ENCODE measurements at places on chromosomes 7 and 10. TPM values are rescaled to one million over a fixed set of nuclear protein-coding genes. Genes with fewer than 3 reads are reported as not detected.

TAF5 gene
- 4.0 TPM for total RNA-seq

VGF gene
- total RNA-seq = 22.7 TPM

MYL7 gene
- total RNA-seq = not detected

IFIT3 gene
- 5.5 TPM for total RNA-seq

C7orf57 gene
- 0.37 TPM for total RNA-seq

EIF3B gene
- total RNA-seq = 234 TPM

PDZD7 gene
- total RNA-seq = 1.2 TPM

VWA2 gene
- total RNA-seq = not detected

NPSR1 gene
- not detected for total RNA-seq

LRRC4 gene
- total RNA-seq = not detected

MRLN gene
- not detected for total RNA-seq

SCART1 gene
- total RNA-seq = 0.26 TPM

AUTS2 gene
- 4.4 TPM for total RNA-seq

CNPY1 gene
- not detected for total RNA-seq

NUB1 gene
- total RNA-seq = 39.9 TPM

RNLS gene
- 8.2 TPM for total RNA-seq

NODAL gene
- not detected for total RNA-seq

TMEM176A gene
- total RNA-seq = 0.15 TPM

LIPM gene
- total RNA-seq = not detected

LRRC17 gene
- not detected for total RNA-seq

GIMAP5 gene
- total RNA-seq = not detected

NRG3 gene
- total RNA-seq = not detected

PNLIPRP3 gene
- not detected for total RNA-seq

ARHGEF5 gene
- total RNA-seq = 1.7 TPM

AKR1E2 gene
- total RNA-seq = 8.1 TPM

AKR1C8 gene
- total RNA-seq = not detected

OGDH gene
- 31.4 TPM for total RNA-seq

FAM25G gene
- not detected for total RNA-seq

VAX1 gene
- total RNA-seq = 1.4 TPM

SMKR1 gene
- total RNA-seq = 7.1 TPM

ZNF365 gene
- total RNA-seq = 0.94 TPM

SOSTDC1 gene
- not detected for total RNA-seq

PAPOLB gene
- not detected for total RNA-seq

NAT16 gene
- total RNA-seq = 0.17 TPM

WNT2 gene
- total RNA-seq = not detected

STN1 gene
- total RNA-seq = 19.1 TPM

KIAA1549 gene
- total RNA-seq = 7.8 TPM

CPXM2 gene
- total RNA-seq = not detected

Data from A549 treated with CpdA at 1 μM for 4 hours (cell line).